NCI-H1436 treated with DMSO at 0.1 percent for 48 hours (cell line): ENCODE measurements at places on chromosomes 3 and 15.

- DNase-seq, result no peak
These were observed 13.0 kb downstream of the ST3GAL6 start for GRCh38 chr3:98776140-98776493.

- no peak for DNase-seq
These were observed 211.9 kb upstream of the MRPL3 start for GRCh38 chr3:131714585-131715220.

- DNase-seq, result no peak
These were observed 2.0 kb downstream of the FSTL1 start for GRCh38 chr3:120448756-120449155.

DNA sequence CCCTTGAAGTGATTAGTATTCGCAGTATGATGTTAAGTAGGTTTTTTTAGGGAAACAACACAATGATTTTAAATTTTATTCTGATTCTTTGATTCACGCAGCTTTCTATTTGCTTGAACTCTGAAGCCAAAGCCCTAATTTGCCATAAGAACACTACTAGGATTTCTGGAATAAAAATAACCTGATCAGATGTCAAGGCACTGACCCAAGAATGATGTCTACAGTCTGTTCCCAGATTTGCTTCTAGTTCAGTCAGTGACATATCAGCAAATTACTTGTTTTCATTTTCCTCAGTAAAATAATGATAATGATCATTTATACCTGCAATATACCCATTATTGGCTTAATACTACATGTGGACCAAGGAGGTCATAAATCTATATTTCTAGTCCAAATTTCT, 179.5 kb upstream of the EIF1B start:
- no peak for DNase-seq

- DNase-seq, result no peak
These were observed 45.7 kb upstream of the MGLL start for GRCh38 chr3:127867986-127868385.
